Naive thymus-derived CD8-positive, alpha-beta T cell (primary cell): ENCODE measurements at places on chromosomes 7 and 10.

- DNase-seq: no peak
- H3K27ac ChIP-seq: no peak overlapping the region
- H3K27me3 ChIP-seq: no peaks in the 10 kb centered on the region
These were observed 97.3 kb downstream of the NEURL1 start for GRCh38 chr10:103590744-103591291.

- no peak overlapping the region for H3K4me3 ChIP-seq
- no peaks in the 10 kb centered on the region for H3K36me3 ChIP-seq
- DNase-seq: no peak
- peaks cover 57% of the 10 kb centered on the region for H3K27me3 ChIP-seq
- H3K4me1 ChIP-seq: peaks cover 12% of the 10 kb centered on the region
- peak overlapping the region; percentile 0 for H3K27ac ChIP-seq
These were observed 79.5 kb upstream of the LEP start for GRCh38 chr7:128161466-128162125.

DNA sequence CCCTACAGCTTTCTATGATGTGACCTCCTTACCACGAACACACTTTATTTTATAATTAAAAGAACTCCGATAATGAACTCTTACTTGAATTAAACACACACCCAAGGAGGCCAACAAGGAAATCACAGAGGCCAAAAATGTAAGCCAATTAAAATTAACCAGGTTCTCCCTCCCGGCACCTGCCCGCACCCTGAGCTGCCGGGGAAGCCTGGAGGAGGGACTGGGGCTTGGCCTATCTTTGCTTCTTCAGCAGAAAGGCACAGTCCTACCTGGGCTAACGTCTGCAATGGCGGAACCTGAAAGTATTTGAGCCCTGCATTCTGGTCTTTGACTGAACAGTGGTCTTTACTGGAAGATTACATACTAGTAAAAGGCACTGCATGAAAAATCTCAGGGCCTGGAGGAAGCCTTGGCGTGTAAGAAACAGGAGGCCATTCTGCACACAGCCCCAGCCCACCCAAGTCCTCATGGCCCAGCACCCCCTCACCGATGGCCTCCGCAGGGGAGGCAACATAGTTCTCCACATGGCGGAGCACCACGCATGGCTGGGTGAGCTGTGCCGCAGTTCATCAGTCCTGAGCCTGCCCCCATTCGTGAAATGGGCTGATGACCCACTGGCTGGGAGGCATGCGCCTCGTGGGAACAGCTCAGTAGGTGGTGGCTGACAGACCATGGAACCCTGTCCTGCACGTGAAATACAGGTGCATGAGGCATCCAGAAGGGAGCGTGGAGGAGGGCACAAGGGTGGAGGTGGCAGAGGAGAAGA, 173.8 kb downstream of the PARD3 start:
- H3K4me3 ChIP-seq: no peak overlapping the region
- DNase-seq: no peak
- H3K4me1 ChIP-seq: peaks cover 13% of the 10 kb centered on the region

- DNase-seq: peak; percentile 57
- peaks cover 12% of the 10 kb centered on the region for H3K27me3 ChIP-seq
- H3K4me3 ChIP-seq: no peak overlapping the region
- H3K27ac ChIP-seq: no peak overlapping the region
These were observed 95.1 kb upstream of the DIP2C start for GRCh38 chr10:784403-785088.

DNA sequence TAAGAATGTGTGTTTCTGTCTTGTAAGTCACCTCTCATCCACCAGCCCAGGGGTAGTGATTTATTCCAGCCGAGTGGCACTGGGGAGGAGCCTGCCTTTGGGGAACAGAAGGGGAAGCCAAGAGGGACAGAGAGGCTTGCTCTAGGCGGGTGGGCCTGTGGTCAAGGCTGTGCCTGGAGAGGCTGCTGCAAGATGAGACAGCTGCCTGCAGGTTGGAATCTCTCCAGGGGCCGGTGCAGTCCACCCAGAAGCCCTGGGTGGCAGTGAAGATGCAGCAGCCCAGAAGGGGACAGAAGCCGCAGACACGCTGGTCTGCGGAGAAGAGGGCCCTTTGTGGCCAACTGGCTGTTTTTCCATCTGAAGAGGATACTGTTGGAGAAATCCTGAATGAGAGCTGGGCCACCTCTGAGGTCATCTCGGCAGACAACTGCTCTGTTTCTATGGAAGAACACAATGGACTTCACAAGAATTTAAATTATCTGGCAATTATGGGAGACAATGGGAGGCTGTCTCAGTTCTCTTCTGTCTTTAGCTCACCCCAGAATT, 175.7 kb downstream of the GFRA1 start:
- H3K36me3 ChIP-seq: no peaks in the 10 kb centered on the region
- DNase-seq: no peak
- H3K27ac ChIP-seq: no peak overlapping the region
- H3K27me3 ChIP-seq: peaks cover 2% of the 10 kb centered on the region
- H3K4me3 ChIP-seq: no peak overlapping the region

- no peak overlapping the region for H3K27ac ChIP-seq
- H3K36me3 ChIP-seq: no peaks in the 10 kb centered on the region
- peaks cover 23% of the 10 kb centered on the region for H3K27me3 ChIP-seq
- H3K4me1 ChIP-seq: peaks cover 2% of the 10 kb centered on the region
- no peak for DNase-seq
These were observed 10.4 kb downstream of the PLXNA4 start for GRCh38 chr7:132565885-132566284.

GRCh38 chr10:128050936-128051335, 75.3 kb downstream of the MKI67 start:
- H3K4me1 ChIP-seq: peaks cover 70% of the 10 kb centered on the region
- no peak for DNase-seq
- H3K36me3 ChIP-seq: no peaks in the 10 kb centered on the region
- H3K4me3 ChIP-seq: no peak overlapping the region
- H3K27me3 ChIP-seq: no peaks in the 10 kb centered on the region

DNA sequence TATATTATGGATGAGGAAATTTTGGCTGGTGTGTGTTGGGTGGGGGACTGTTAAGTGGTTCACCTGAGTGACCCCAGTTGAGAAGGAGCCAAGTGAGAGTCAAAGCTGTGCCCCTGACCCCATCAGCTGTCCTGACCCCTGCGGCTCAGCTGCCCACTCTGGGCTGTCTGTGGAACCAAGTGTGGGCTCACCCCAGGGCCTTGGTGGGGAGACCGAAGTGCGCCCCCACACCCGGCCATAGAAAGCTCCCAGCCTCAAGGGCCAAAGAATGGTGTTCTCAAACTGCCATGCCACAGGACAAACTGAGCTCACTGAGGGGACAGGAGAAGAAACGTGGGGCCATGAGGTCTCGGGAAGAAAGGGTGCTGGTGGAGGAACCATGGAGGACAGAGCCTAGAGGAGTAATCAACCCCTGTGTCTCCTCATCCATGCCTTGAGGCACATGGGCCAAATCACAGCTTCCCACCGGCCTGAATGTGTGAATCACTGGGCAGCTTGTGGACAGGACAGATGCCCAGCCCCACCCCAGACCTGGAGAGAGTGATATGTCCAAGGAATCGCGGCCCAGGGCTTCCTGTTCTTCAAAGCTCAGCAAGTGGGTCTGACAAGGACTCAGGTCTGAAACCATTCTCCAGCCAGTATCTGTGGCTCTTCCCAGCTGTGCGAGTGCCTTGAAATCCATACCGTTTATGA, 86.2 kb upstream of the CACUL1 start:
- peaks cover 3% of the 10 kb centered on the region for H3K4me1 ChIP-seq
- H3K27ac ChIP-seq: no peak overlapping the region
- DNase-seq: no peak
- no peak overlapping the region for H3K4me3 ChIP-seq
- peaks cover 3% of the 10 kb centered on the region for H3K27me3 ChIP-seq

DNA sequence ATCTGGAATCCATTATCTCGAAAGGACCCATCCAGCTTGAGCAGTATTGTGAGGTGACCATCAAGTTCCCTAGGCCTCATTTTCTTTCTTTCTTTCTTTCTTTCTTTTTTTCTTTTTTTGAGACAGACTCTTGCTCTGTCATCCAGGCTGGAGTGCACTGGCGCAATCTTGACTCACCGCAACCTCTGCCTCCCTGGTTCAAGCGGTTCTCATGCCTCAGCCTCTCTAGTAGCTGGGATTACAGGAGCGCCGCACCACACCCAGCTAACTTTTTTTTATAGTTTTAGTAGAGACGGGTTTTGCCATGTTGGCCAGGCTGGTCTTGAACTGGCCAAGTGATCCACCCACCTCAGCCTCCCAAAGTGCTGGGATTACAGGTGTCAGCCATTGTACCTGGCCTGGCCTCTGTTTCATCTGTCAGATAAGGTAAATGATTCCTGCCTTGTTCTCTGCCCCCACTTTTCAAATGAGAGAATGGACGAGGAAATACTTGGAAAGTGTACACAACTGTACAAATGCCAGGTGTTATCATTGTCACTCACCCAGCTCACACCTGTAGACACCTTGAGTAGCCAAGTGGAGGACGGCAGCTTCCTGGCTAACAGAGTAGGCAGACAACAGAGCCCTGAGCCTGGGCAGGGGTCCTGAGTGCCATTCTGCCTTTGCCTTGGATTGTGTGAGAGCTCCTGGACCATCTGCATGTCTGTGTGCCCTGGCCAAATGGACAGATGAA, 54.1 kb downstream of the HK1 start:
- DNase-seq: no peak
- H3K27me3 ChIP-seq: no peaks in the 10 kb centered on the region
- peaks cover 41% of the 10 kb centered on the region for H3K4me1 ChIP-seq
- H3K27ac ChIP-seq: peak overlapping the region; percentile 49
- no peaks in the 10 kb centered on the region for H3K36me3 ChIP-seq

DNA sequence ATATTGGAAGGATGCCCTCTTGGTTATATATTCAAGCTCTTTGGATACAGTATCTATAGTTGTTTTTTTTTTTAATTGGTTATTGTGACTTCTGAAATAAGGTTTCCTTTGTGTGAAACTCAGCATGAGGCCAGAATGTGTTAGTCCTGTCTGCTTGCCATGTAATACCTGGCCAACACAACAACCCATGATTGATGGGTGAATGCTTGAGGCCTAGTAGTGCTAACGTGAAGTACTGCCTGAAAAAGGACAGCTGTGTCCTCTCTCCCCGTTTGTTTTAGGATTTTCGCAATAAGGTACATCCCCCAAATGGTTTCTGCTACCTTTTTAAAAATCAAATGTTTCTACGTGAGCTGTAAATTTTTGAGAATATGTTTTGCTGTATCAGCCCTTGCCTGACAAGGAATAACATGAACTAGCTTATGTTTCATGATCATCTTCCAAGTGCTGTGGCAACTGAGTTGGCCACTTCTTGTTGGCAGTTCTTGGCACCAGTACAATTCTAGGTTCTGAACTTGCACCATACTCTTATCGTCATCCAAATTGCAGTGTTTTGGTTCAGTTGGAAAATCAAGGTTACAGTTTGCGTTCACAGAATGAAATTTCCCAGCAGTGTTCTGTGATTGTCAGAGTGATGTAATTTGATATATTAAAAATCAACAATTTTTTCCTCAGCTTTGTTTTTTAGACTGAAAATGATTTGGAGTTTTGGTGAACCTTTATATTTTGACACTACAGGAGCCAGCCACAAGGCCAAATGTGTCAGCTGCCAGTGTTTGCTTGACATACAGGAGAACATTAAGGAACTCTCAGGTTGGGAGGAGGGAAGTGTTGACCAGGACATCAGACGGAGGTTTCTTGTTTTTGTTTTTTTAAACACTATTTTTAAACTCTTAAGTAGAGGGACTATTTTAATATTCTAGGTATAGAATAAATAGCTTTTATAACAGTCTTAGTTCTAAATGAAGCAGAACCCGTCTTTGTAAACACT, 13.5 kb upstream of the ASCC1 start:
- H3K4me3 ChIP-seq: peak overlapping the region; percentile 69
- DNase-seq: no peak
- H3K27ac ChIP-seq: peak overlapping the region; percentile 81

- no peak overlapping the region for H3K4me3 ChIP-seq
- H3K36me3 ChIP-seq: no peaks in the 10 kb centered on the region
- DNase-seq: no peak
- H3K27ac ChIP-seq: no peak overlapping the region
- peaks cover 9% of the 10 kb centered on the region for H3K27me3 ChIP-seq
These were observed 142.8 kb upstream of the CALCR start for GRCh38 chr7:93717217-93717900.

- no peak overlapping the region for H3K27ac ChIP-seq
- no peak overlapping the region for H3K4me3 ChIP-seq
- DNase-seq: no peak
- peaks cover 7% of the 10 kb centered on the region for H3K4me1 ChIP-seq
These were observed 10.4 kb downstream of the CHST3 start for GRCh38 chr10:71974489-71975021.

- H3K4me3 ChIP-seq: peak overlapping the region; percentile 53
- H3K27ac ChIP-seq: no peak overlapping the region
- no peaks in the 10 kb centered on the region for H3K36me3 ChIP-seq
These were observed 1.5 kb upstream of the LOXL4 start for GRCh38 chr10:98269435-98269912.

DNA sequence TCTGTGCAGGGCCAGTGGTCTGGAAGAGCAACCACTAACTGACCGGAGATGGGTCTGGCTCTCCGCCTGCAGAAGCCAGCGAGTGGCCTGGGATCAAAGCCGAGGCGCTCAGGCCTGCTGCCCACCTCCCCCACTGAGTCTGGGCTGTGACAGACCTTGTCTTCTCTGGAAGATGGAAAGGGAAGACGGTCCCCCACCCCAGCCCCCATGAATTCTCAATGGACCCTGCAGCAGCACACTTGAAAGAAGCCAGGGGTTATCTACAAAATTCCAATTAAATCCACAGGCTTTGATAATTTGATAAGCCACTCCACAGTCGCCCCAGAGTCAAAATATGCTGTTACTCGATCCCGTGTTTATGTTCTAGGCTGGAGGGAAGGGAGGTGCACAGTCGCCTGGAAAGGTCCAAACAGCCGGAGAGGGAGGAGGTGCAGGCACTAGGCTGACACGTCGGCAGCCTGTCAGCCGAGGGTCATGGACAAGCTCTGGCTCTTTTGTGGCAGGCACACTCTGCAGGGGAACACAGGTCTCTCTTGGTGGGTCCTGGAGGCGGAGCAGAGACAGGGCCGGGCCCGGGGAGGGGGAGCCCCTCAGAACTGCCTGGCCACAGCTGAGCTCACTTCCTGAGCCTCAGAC, 134.9 kb downstream of the SH3PXD2A start:
- no peaks in the 10 kb centered on the region for H3K27me3 ChIP-seq
- no peaks in the 10 kb centered on the region for H3K36me3 ChIP-seq
- H3K4me1 ChIP-seq: peaks cover 11% of the 10 kb centered on the region
- H3K27ac ChIP-seq: no peak overlapping the region
- H3K4me3 ChIP-seq: no peak overlapping the region

GRCh38 chr7:47827871-47828270, 120.4 kb downstream of the PKD1L1 start:
- peaks cover 2% of the 10 kb centered on the region for H3K4me1 ChIP-seq
- H3K4me3 ChIP-seq: no peak overlapping the region
- H3K36me3 ChIP-seq: no peaks in the 10 kb centered on the region
- DNase-seq: no peak
